ENCODE measurements at places on chromosomes 1 and 21.

DNA sequence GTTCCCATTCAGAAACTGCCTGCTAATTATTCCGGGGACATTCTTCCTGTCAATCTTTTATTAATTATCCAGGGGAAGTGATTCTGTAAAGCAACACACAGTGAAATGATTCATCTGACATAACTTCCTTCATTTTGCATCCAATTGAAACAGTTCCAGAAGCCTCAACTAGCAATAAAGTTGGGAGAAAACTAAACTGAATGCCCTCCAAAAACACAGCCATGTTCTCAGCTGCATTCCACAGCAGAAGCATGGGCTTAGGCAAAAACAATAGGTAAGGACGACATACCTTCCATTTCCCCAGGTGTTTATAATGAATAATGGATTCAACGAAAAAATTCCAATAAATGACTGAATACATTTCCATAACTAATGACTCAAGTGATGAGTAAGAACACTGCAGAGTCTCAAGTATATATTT is 36.9 kb upstream of the TARBP1 start:
- no peak for DNase-seq

- DNase-seq, result peak; percentile 10
These were observed 191.8 kb upstream of the SAMSN1 start for GRCh38 chr21:14737922-14738321.

DNA sequence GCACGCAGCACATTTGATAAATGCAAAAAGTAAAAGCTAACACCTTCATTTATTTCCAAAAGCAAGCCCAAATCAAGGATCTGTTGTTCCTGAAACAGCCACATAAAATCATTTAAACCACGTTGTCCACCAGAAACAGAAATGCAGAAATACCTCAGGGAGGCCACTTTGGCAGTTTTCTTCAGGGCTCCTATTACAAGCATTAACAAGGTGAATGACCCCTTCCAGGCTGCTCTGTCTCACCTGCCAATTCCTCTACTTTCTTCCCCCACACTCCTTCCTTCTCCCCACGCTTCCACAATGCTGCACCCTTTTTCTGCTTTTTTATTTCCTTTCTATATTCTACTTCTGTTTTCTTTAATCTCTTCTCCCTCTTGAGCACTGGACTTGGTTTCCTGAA is 55.0 kb upstream of the PTGFRN start:
- DNase-seq, result no peak

- DNase-seq, result no peak
These were observed 36.1 kb downstream of the PLXNA2 start for GRCh38 chr1:208208132-208208487.

- DNase-seq, result no peak
These were observed 17.8 kb downstream of the DIPK1A start for GRCh38 chr1:92943502-92943847.

DNA sequence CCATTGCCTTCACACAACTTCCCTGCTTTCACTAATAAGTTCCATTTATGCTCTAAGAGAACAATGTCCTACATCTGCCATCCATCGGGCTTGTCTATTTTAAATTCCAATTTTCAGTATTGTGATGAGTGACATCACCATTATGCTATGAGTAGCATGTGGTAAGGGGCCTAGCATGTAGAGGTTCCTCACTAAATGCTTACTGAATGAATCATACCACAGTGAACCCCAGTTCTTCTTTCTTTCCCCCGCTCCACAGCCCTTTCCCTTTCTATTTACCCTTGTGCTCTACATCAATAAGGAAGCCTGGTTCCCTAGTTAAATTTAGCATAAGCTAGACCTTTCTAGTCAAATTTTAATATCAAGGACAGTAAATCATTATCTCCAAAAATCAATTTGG is 195.0 kb upstream of the RGS18 start:
- no peak for DNase-seq

GRCh38 chr1:34113887-34114286 is 51.1 kb downstream of the CSMD2 start:
- DNase-seq, result no peak

- no peak for DNase-seq
These were observed 67.4 kb upstream of the STUM start for GRCh38 chr1:226481133-226481532.

GRCh38 chr1:15246960-15247614 is at the start of gene FHAD1:
TSS of gene FHAD1 (plus strand) at chr1:15247223. CDS start at chr1:15251785, 4,562 bp downstream.
- no peak for DNase-seq

- DNase-seq, result no peak
These were observed 125.3 kb upstream of the RUNX3 start for GRCh38 chr1:25055324-25055780.

DNA sequence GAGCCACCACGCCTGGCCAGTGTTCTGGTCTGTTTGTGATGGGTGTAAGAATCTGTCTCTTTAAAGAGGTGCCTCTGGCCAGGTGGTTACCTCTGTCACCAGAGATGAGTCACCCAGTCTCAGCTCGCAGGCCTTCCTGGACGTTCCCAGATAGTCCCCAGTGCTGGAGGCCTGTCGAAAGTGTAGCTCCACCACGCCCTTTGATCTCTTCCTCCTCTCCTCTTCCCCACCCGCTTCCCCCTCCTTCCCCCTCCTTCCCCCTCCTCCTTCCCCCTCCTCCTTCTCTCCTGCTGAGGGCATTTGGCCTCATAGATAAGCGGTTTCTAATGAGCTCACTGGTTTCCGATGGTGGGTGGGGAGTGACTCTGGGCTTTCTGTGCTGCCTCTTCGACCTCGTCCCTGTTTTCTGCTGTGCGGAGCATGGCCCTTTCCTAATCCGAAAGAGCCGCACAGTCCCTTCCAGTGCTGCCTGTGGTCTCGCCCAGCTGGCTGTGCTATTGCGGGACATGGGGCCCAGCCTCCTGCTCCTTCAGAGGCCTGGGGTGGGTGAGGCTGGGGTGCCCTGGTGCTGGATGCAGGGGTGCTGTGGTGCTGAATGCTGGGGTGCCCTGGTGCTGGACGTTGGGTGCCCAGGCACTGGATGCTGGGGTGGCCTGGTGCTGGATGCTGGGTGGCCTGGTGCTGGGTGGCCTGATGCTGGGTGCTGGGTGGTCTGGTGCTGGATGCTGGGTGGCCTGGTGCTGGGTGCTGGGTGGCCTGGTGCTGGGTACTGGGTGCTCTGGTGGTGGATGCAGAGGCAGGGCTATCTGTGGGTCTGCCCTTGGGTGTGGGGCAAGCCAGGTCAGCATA is 19.2 kb downstream of the AGPAT3 start:
- no peak for DNase-seq

GRCh38 chr1:227546598-227547309 is 16.6 kb upstream of the ZNF678 start:
- DNase-seq, result no peak

GRCh38 chr1:13792419-13792818 is 92.4 kb downstream of the PRDM2 start:
- DNase-seq, result no peak

- DNase-seq, result no peak
These were observed 24.7 kb downstream of the ZYG11A start for GRCh38 chr1:52867087-52867863.

- DNase-seq, result no peak
These were observed 11.9 kb downstream of the RCSD1 start for GRCh38 chr1:167641786-167642500.

GRCh38 chr1:37537378-37537777 is 16.7 kb downstream of the SNIP1 start:
- DNase-seq, result no peak

- DNase-seq, result no peak
These were observed 52.5 kb downstream of the LHX4 start for GRCh38 chr1:180282401-180283044.

GRCh38 chr1:100861379-100861778 is 33.3 kb downstream of the EXTL2 start:
- DNase-seq, result no peak

DNA sequence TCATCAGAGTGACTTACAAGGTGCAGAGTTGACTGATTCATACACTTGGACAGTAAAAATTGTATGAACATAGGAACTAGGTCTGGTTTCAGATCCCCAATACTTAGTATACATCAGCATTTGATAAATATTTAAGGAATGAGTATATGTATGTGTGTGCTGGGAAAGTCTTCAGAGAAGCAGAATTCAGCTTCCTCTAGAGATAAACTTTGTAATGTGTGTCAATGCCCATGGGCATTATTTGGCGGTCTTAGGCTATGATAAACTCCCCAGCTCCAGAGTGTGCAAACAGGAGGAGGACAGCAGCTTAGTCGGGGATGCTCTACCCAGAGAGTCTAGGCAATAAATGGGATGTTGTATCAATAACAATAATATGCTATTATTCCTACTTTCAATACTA is 2.9 kb upstream of the CAMK1G start:
- no peak for DNase-seq

- DNase-seq, result no peak
These were observed 4.0 kb downstream of the TRIM11 start for GRCh38 chr1:228402641-228403025.

- no peak for DNase-seq
These were observed 52.3 kb downstream of the ITPKB start for GRCh38 chr1:226686440-226687425.

DNA sequence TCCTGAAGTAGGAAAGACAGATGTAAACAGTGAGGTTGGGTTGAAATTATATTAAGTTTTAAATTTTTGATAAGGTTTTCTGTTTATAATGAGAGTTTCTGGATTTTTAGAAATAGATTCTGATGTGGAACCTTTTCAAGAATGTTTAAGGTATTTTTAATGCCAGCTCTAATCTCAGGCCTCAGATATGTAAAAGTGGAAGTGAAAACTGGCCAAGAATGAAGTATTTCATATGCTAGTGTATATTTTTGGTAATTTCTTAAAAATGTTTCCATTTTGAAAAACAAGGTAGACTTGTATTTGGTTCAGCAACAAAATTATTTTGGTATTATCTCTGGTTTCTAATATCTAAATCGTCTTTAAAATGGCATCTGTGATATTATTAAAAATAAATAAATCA is 14.4 kb downstream of the IFNAR1 start:
- no peak for DNase-seq

DNA sequence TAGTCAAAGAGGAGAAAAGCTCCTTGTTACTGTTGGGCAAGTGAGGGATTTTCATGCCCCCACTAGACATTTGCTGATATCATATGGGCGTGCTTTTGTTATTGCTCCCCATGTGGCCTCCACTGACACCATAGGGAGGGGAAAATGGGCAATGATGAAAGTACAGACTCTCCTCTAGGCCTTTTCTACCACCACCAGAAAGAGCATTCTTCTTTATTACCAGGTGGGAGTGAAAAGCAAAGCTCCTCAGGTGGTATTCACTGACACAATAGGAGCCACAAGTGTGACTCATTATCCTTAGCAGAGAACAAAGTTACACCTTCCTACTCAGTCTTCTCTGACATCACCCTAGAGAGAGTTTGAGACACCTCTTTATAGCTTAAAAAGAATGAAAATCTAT is 667.1 kb downstream of the LTN1 start:
- DNase-seq, result no peak

DNA sequence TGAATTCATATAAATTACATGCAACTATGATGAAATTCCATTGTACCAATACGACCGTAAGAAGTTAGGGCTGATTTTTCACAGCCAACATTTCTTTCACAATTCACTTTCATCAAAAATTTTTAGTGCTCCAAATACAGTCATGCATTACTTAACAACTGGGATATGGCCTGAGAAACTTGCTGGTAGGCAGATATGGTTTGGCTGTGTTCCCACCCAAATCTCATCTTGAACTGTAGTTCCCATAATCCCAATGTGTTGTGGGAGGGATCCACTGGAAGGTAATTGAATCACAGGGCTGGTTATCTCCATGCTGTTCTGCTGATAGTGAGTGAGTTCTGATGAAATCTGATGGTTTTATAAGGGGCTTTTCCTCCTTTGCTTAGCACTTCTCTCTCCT is 244.4 kb downstream of the AKT3 start:
- no peak for DNase-seq

DNA sequence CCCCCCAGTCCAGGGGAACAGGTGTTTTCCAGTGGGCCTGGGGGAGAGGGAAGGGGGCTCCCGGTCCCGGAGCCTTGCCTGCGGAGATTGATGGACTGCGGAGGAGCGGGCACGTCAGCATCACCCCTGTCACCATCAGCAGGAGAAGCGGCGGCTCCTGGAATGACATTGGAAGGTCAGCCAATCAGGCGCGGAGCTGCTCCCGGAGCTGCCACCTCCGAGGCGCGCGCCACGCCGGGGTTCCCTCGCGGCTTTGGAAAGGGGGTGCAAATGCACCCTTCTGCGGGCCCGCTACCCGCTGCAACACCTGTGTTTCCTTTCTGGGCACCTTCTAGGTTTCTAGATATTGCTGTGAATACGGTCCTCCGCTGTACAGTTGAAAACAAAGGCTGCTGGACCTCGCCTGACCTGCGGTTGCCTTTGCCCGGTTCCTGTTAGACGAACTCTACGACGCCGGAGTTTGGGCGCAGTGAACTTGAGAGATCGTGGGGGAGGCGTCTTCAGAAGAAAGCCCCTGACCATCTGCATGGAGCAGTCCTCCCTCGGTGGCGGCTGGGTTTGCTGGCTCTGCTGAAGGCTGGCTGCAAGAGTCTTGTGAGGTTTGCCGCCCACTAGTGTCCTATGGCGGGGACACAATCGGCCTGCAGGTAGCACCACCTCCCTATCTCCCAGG is 5.3 kb downstream of the DSCAM start:
- no peak for DNase-seq

DNA sequence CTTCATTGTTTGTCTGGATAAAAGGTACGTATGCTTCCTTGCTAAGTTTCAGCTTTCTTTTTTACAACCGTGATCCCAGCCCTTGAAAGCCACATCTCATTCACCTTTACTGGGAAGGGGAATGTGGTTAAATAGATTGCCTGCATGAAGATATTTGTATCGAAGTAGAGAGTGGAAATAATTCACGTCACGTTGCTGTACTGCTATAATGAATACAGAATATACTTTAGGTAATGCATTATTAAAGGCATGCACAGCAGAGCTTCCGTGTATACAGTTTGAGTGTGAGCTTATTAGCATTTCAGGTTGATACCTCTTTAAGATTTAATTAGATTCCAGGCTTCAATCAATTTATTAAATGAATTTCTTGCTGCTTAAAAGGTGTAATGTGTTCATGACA is 153.8 kb downstream of the HHAT start:
- DNase-seq, result no peak

GRCh38 chr1:27451343-27451742 is 38.6 kb downstream of the WASF2 start:
- DNase-seq, result no peak

GRCh38 chr21:41411449-41412089 is 14.5 kb upstream of the MX1 start:
- no peak for DNase-seq

DNA sequence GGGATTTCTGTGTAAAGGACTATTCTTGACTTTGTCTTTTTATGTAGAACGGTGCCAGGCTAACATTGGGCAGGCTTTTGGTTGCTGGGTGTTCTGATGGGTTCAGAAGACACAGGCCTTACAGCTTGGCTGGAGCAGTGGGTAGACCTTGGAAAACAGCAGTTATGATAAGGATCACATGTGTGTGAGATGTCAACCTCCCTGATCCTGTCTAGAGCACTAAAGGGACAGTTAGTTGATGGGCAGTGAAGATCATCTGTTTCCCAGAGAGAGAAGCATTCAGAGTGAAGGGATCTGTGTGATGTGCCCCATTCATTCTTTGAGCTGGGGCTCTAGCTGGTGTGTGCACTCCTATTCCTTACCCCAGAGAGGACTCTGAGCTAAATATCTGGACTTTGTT is 88.0 kb downstream of the NOS1AP start:
- no peak for DNase-seq

GRCh38 chr1:51422367-51423072 is 92.2 kb upstream of the TTC39A start:
- no peak for DNase-seq
